Kidney tubule cell (primary cell): ENCODE measurements at places on chromosomes 2 and 18.
A peak's percentile ranks its signal among the peaks of the same experiment; 100 is the strongest.

DNA sequence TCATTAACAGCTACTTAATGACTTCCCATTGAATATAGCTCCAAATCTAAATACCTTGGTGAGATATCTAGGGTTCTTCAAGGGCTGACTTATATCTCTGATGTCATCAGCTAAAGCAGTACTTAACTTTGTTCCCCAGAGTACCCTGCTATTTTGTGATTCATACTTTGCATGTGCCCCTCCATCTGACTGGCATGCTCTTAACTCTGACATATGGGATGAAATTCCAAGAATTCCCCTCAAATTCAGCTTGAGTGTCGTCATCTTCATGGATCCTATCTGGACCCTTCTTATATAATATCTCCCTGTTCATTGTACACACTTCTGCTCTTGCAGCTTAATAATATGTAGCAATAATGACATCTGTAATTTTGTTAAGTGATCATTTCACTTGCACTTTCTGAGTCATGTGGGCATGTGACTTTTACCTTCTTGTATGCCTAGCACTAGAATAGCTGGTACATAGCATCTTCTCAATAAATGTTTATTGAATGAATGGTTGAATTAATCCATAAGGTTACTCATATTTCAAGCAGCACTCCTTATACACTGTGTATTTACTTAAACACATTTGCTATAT lies 172.9 kb downstream of the WDR7 start:
- no peak for DNase-seq

GRCh38 chr2:6656633-6657032 lies 209.1 kb downstream of the CMPK2 start:
- DNase-seq = no peak

DNA sequence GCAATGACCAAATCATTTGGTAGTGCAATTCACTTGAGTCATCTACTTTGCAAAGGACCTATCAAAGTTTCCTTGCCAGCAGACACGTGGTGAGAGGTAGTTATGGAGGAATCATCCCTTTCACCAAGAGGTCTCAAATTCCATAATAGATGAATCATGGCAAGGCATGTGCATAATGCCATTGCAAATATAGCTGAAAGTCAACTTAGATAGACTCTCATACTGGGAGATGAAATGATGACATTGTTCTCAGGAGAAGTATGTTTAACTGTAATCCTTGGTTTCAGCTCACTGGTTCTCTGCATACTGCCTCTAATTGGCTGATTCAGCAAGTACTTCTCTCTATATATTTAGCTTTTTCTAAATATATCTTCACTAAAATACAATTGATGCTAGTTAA lies 57.2 kb downstream of the CALCRL start:
- DNase-seq = peak; percentile 99

- peak; percentile 29 for DNase-seq
These were observed 38.0 kb downstream of the ADNP2 start for GRCh38 chr18:80147037-80147417.

DNA sequence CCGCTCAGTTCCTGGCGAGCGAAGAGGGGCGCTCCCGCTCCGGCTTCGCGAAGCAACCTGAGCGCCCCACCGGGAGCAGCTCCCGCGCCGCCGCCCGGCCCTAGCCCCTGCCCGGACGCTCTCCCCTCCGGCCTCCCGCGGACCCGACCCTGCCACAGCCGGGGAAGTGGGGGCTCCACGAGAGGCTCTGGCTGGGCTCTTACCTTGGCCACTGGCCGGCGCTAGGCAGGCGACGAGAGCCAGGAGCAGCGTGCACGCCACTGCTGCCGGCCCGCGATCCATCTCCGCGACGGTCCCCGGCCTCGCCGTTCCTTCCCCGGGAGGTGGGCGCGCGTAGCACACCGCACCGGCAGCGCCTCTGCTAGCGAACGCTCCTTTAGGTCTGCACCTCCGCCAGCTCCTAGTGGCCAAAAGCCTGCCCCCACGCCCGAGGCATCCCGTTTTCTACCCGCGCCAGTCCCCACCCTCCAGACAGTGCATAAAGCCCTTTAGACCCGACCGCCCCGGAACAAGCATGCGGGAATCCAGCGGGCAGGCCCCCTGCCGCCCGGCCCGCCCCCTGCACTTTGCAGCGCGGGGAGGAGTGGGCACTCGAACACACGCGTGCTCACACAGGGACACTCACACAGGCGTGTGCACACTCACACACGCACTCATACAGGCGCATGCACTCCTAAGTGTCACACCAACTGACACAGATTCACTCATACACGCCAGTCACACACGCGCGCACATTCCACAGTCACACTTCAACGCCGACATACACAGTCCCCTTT lies at the start of gene LRP2:
Gene LRP2, minus strand, starts transcription at position 417 of the 776 bp plus-strand sequence. Its CDS starts 135 bp downstream, at position 282.
- DNase-seq = no peak

- peak; percentile 29 for DNase-seq
These were observed 240.9 kb upstream of the APCDD1 start for GRCh38 chr18:10213526-10213925.

DNA sequence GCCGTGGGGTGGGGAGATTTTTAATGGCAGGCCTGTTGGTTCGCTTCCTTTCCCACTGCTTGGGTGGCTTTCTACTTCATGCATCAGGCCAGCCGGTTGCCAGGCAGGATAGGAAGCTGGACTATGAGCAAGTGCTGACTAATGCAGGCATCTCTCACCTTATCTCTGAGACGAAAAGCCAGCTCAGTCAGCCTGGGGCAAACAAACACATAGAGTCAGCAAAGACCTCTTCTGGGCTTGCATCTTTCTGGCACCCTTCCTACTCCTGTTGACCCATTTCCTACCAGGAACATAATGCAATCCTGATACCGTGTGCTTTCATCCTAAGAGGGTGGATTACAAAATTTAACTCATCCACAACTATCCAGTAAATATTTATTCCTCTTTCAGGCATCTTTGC lies 416.6 kb upstream of the MEX3C start:
- peak; percentile 89 for DNase-seq

DNA sequence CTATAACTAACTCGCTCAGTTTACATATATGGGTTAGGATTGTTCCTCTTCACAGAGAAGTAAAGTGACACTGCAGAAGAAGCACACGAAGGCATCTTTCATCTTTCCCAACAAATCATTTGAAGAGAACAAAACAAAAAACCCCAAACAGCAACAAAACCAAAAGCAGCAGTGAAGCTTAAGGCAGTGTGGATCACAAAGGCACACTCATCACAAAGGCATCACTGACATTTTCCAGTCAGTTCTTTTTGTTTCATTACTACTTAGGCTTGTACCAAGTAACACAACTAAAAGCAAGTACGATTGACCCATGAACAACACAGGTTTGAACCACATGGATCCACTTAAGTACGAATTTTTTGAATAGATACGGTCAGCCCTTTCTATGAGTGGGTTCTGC lies 75.7 kb downstream of the RNF152 start:
- no peak for DNase-seq

GRCh38 chr2:237995036-237995435 lies 28.2 kb downstream of the UBE2F start:
- DNase-seq = no peak

DNA sequence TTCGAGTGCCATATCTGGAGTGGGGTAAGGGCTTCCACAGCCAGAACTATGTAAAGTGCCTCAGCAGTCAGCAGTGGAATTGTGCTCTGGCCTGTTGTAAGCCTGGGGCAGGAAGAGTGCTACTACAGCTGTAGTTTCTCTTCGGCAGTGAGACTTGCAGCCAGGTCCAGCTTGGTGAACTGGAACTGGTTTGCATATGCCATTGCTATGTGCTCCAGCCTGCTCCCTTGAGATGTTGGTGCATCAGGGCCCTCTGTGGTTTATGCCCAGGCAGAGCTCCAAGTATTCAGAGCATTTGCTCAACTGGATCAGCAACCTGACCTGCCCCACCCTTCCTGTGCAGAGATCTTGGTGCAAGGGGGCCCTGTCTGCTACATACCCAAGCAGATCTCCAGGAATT lies 47.8 kb downstream of the ZNF804A start:
- peak; percentile 72 for DNase-seq

- no peak for DNase-seq
These were observed 246.1 kb downstream of the FSIP2 start for GRCh38 chr2:185984670-185985069.
